ENCODE measurements at places on chromosomes 13 and 19.

GRCh38 chr19:35038623-35039512, 2.7 kb upstream of the HPN start:
- no peak for DNase-seq

DNA sequence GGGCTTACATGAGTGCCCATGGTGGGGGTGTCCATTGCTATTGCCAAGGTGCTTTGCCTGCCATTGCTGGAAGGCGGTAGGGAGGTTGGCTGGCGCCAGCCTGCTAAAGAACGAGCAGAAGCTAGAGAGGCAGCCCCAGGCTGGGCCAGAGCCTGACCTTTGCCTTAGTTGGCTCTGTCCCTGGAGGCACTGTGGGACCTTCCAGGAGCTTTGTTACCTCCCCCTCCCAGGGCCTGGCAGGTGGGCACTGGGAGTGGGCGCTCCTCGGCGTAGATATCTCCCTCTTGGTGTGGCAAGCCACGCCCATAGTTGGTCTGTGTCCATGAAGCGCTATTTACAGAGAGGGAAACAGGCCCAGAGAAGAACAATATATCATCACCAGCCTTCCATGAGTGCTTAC, 2.3 kb upstream of the SLC25A42 start:
- no peak for DNase-seq

GRCh38 chr19:28234637-28235036, 978.3 kb downstream of the UQCRFS1 start:
- no peak for DNase-seq

GRCh38 chr13:21883713-21884112, 212.8 kb downstream of the FGF9 start:
- DNase-seq, result no peak

GRCh38 chr13:59681636-59682311, 482.0 kb downstream of the DIAPH3 start:
- DNase-seq, result peak; percentile 39

DNA sequence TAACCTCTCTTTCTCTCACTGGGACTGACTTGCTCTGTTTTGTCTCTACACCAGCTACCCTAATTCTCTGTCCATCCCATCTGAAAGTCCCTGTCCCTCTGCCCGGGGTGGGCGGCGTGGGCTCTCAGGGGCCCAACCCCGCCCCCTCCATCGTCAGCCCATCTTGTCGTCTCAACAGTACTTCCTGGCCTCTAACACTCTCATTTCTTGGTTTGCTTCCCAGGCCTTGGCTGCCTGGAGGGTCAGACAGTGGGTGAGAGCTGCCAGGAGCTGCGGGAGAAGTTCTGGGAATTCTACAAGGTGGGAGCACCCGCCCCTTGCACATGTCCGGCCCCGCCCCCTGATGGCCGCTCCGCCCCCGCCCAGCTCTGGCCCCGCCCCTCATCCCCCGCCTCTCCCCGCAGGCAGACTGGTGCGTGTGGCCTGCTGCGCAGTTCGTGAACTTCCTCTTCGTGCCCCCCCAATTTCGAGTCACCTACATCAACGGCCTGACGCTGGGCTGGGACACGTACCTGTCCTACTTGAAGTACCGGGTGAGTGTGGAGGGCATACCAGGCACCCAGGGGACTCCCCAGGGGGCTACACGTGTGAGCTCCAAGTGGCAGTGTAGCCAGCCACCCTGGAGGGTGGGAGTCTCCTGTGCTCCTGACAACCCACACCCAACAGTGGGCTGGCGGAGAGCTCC, 1.7 kb downstream of the MPV17L2 start:
- DNase-seq, result no peak

- no peak for DNase-seq
Observed at GRCh38 chr13:50359779-50360178, 344.5 kb downstream of the KCNRG start.

DNA sequence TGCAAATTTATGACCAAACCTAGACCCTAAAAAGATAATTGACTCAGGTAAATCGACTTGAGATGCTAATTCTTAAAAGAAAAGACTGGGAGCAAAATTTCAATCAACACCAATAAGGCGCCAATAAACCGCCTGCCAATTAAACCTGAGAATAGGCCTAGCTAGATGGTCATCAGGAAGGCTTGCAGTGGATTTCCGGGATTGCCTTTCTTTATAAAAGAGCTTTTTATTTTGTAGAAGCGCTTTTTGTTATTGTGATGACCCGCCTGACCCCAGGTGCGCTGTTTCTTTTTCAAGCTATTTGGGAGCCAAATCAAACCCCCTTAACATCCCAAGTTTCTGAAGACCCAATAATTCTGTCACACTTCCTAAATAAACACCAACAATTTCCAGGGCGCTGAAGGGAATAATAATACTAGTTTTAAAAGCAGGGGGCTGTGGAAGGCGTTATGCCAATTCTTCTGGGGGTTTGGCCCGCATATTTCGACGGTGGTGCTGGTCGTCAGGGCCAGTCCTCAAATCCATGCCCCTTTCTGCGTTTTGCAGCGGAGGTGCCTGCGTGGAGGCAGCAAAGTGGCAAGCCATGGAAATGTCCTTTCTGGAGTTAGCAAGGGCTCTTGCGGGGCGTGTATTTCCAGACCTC, 2.9 kb upstream of the ZIC5 start:
- no peak for DNase-seq

- DNase-seq, result no peak
Observed at GRCh38 chr19:42288881-42289555, 12.9 kb upstream of the PRR19 start.

DNA sequence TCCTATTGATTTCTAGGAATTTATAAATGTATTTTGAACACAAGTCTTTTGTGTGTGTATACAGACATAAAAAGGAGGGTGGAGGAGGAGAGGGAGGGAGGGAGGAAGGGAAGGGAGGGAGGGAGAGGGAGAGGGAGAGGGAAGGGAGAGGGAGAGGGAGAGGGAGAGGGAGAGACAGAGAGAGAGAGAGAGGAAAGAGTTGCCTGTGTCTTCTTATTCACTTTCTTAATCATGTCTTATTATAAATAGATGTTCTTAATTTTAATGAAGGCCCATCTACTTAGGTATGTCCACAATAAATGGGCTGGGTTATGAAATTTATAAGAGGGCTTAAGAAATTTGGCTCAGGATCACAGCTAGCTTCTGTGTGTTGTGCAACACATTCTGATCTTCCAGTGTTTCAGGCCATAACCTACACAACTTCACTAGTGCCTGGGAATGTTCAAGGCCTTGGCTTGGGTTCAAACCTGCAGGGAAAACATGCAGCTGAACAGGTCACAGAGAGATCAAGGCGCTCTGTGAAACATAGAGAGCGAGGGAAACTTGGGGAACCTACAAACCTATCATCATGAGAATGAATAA, 39.3 kb downstream of the ZNF45 start:
- DNase-seq, result no peak

DNA sequence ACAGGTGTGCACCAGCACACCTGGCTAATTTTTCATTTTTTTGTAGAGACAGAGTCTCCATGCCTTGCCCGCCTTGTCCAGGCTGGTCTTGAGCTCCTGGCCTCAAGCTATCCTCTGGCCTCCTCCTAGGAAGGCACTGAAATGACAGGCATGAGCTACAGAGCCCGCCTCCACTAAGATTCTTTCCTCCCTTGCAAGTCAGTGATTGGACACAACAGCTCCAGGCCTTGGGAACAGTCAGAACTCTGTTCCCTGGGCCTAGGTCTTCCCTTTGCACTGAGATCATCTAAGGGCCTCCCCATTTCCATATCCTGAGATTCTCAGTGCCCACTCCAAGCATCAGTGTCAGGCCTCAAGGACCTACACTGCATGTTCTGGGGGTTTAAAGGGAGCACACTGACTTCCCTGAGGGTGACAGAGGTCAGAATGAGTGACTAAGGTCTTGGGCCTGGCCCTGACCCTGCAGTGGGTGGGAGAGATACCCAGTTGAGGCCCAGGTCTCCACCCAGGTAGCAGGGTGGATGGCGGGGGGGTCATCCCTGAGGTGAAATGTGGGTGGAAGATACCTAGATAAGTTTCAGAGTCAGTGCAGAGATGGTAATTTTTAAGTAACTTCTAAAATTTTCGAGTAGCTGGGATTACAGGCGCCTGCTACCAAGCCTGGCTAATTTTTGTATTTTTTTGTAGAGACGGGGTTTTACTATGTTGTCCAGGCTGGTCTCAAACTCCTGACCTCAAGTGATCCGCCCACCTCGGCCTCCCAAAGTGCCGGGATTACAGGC, 17.3 kb upstream of the ERCC1 start:
- DNase-seq, result no peak

- DNase-seq, result no peak
Observed at GRCh38 chr19:32642771-32643170, 32.2 kb downstream of the ANKRD27 start.

DNA sequence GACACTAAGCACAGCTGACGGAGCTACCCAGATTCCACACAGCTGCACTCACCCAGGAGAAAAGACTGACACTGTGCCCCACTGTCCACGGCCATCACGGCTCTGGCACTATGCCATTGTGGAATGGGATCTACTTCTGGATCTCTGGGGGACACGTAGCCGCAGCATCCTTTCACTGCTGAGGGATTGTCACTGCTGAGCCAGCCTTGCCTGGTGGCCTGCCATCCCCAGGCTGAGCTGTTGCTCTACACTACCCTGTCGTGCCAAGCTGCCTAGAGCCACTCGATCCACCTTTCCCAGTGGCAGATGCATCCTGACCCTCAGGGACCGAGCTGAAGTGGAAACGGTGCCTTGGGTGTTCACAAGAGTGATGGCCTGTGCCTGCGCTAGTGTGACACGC, 5.0 kb upstream of the LILRB5 start:
- no peak for DNase-seq

- DNase-seq, result no peak
Observed at GRCh38 chr13:101323601-101324000, 92.7 kb downstream of the NALCN start.

DNA sequence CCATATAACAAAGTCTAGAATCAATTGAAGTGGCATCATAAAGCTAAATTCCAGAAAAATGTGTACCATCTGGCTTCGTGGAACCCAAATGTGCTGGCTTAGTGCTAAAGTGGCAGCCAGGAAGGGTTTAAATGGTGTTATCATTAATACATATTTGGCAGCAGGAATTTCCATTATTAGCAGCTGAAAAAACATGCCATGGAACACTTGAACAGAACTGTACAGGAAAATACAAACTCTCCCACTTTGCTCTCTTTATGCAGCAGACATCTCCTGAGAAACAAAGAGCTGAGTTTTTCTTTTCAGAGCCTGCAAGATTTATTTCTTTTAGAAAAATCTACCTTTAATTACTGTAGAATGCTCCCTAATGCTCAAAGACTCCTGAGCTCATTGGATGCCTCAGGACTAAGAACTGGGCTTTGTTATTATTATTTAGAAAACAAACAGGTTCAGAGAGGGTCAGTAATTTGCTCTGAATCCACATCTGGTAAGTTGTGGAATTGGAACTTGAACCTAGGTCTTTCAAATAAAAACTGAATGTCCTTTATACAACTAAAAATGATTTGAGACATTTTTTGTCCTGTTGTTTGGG, 179.0 kb downstream of the LACC1 start:
- DNase-seq, result no peak

DNA sequence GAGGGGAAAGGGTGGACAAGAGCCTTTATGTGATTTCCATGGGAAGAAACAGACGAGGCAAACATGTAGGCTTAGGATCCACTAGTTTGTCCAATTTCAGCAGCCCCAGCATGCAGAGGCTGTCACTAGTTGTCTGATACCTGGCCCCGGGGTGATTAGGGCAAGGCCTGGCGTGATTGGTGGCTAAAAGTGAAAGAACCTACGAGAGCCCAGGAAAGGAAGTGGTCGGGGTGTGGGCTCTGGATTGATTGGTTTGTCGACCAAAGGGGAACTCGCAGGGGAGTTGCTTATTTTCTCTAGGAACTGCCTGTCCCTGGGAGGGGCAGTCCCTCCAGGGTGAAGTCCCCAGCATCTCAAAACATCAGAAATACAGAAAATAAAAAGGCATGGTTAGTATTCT, 64.2 kb upstream of the UQCRFS1 start:
- peak; percentile 41 for DNase-seq

GRCh38 chr19:16359074-16359473, 34.4 kb downstream of the KLF2 start:
- DNase-seq, result no peak

GRCh38 chr19:18878858-18879578, 16.9 kb downstream of the CERS1 start:
- DNase-seq, result no peak

GRCh38 chr13:112983428-112984196, 14.6 kb downstream of the MCF2L start:
- no peak for DNase-seq

GRCh38 chr19:10935371-10936059, 6.9 kb downstream of the TIMM29 start:
- no peak for DNase-seq

DNA sequence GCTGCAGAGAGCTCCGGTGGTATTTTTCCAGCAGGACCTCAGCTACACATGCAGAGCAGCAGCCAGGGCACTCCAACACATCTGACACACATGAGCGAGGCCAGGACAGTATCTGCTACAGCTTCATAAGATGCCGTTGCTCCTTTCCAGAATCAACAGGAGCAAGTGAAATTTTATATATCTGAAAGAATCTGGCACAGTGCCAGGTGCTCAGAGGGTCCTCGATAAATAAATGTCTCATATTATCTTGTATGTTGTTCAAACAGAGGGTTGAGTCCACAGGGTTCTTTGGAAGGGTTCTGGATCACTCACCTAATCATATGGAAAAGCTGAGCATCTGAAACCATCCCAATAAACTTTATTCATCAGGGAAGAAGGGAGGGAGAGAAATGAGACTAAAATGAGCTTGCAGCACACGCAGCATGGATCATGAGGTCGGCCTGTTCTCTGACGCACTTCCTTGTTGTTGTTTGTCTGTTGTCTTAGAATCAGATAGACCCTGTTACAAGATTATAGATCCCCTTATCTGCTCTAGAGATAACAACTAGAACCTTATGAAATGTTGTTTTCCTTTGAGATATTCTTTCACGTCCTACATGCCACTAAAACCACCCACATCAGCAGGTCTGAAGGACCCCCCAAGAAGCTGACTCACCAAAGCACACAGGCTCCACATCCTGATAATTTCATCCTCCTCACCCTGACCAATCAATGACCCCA, 3.2 kb upstream of the METTL21C start:
- no peak for DNase-seq

DNA sequence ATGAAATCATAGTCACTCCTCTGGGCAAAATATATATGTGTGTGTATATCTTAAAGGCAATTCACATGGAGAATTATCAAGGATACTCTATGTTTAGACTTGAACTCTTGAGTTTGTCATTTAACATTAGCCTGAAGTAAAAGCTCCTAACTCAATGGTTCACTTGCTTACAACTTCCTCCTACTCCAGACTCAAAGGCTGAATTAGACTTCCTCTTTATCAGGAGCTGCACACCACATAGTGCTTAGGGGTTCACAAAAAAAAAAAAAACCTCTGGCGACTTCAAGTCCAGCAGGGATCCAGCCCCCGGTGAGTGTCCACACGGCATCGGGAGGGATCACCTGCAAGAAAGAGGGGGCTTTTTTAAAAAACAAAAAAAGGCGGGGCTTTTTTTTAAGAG, 68.2 kb upstream of the LSM14A start:
- DNase-seq, result peak; percentile 51

GRCh38 chr13:39106216-39107005, 68.2 kb downstream of the NHLRC3 start:
- no peak for DNase-seq

GRCh38 chr13:78197231-78197630, 278.6 kb upstream of the EDNRB start:
- no peak for DNase-seq

Measured in AML-193 (cell line).